SK-N-DZ (cell line): ENCODE measurements at places on chromosomes 6 and 20.
A peak's percentile ranks its signal among the peaks of the same experiment; 100 is the strongest.

- DNase-seq, result no peak
Observed at GRCh38 chr6:166333172-166333995, 9.0 kb downstream of the SFT2D1 start.

DNA sequence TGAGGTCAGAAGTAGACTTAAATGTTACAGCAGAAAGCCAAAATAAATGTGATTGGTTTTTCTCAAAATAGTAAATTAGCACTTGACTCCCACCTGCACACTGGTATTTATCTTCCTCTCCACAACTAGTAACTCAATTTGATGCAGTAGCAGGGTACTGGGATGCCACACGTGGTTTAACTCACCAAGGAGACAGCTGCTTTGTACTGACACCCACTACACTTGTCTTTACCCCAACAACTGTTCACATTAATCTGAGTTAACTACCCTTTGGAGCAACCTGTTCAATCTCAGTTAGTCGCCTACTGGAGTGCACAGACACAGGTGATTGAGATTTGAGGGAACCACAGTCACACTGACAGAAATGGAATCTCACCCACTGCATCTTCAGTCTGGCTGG lies 242.1 kb downstream of the PRKN start:
- peak; percentile 96 for DNase-seq

DNA sequence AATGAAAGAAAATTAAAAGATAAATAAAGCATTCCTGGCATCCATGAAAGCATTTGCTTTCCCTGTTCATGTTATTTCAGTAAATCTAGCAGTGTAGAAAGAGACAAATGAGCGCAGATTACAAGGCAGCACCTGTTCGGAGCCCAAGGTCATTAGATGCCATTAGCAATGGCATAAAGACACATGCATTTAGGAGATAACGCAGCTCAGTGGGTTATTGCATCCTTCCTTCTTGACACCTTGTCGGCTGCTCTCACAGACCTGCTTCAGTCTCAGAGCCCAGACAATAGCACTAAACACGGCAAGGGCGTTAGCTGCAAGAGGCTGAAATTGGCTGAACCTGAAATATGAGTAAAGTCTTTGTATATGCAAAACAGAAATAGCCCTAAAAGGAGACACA lies 140.3 kb downstream of the ATXN1 start:
- no peak for DNase-seq

DNA sequence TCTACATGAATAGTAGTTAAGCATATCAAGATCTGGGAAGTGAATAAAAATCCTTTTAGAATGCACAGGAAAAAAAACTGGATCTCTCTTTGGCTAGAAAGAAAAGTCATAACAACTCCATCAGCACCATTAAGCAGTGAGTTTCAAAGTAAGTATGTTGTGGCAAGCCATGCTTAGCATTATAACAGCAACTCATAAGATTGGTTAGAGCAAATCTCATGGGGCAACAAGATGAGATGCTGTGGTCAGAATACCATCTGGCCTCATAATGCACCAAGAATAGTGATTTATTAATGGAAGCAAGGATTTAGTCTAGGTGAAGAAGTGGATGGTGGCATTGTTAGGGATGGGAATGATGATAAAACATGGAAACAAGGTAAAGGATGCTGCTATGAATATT lies 159.4 kb downstream of the PHF3 start:
- no peak for DNase-seq

DNA sequence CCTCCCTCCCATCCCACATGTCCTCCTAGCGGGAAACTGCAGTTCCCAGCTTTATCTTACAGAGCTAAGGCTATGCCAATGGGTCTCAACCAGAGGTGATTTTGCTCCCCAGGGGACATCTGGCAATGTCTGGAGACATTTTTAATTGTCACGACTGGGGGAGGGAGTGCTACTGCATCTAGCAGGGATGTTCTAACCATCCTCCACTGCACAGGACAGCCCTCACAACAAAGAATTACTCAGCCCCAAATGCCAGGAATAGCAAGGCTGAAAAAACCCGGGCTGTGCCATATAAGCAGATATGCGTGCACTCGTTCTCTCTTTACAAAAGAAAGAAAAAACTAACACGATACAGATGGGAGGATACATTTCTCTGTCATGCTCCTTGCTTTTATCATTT lies 8.5 kb downstream of the MRPS18A start:
- DNase-seq, result no peak

DNA sequence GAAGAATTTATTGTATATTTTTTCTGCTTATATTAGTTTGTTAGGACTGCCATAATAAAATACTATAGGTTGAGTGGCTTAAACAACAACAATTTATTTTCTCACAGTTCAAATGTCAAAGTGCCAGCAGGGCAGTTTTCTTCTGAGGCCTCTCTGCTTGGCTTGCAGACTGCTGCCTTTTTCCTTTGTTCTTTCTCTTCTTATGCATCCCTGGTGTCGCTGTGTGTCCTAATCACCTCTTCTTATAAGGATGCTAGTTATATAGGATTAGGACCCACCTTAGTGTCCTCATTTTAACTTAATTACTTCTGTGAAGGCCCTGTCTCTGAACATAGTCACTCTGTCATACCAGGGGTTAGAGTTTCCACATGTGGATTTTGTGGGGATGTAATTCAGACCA lies 354.4 kb downstream of the NKAIN2 start:
- DNase-seq, result no peak

DNA sequence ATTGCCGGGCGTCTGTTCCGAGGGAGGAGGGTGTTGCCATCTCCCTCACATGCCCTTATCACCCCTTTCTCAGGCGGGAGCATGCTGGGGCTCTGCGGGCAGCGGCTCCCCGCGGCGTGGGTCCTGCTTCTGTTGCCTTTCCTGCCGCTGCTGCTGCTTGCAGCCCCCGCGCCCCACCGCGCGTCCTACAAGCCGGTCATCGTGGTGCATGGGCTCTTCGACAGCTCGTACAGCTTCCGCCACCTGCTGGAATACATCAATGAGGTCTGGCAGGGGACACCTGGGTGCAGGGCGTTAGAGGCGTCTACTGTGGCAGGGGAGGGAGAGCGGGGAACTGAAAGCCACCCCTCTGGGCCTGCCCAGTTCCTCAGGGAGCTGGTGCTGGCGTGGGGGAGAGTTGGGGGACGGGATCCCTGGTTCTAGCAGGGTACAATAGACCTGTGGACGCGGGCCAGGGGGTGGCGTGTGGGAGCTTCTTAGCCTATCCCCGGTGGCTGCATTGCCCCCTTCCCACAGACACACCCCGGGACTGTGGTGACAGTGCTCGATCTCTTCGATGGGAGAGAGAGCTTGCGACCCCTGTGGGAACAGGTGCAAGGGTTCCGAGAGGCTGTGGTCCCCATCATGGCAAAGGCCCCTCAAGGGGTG lies 697 bp downstream of the PPT2 start:
- DNase-seq, result peak; percentile 79

DNA sequence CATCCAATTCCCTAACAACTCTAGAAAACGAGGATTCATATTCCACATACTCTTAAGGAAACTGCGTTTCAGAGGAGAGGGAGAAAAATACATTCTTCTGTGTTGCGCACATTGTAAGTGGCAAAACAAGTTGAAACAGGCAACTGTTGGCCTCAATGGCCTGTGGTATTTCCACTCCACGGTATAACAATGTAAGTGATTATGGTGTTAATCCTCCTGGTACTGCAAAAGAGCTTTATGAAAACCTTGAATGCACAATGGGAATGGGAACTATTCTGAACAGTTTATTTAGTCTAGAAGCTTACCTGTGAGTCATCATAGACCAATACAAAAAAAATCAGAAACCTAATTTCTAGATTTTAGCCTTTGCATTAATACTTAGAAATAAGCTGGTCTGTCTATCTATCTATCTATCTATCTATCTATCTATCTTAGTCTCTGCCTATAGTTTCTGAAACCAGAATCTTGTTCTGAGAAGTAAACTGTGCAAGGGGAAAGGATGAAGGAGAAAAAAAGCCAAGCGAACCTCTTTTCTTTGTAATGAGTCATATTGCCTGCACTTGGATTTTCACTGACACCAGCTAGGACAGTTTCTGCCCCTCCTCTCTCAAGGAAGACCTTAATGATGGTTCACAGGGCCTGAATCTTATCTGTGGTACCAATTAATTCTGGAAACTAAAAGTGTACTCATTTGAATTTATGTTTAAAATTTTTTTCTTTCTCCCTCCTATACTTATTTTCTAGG lies 101.5 kb downstream of the RNF144B start:
- no peak for DNase-seq

DNA sequence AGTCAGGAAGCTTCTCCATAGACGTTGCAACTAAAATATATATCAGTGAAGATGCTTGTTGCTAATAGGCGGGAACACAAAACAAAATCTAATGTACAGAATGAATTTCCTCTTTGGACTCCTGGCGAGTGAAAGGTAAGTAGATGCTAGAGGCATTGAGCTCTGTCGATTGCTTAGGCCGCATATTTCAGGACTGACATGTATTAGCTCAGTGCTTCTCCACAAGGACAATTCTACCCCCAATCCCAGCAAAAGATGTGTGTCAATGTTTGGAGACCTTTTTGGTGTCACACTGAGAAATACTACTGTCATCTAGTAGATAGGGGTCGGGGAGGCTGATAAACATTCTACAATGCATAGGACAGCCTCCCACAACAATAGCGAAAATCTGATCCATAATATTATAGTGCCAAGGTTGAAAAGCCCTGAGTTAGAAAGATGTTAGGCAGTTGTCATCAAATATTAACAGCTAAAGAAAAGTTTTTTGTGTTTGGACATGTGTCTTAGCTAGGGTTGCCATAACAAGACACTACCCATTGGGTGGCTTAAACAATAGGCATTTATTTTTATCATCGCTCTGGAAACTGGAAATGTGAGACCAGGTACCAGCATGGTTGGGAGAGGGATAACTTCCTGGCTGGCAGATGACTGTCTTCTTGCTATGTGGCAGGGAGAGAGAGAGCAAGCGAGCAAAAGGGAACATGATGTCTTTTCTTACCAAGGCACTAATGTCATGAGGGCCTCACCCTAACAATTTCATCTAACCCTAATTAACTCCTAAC lies 48.0 kb upstream of the BCAS1 start:
- DNase-seq, result no peak

- no peak for DNase-seq
Observed at GRCh38 chr20:58088625-58089024, 139.8 kb downstream of the ANKRD60 start.

DNA sequence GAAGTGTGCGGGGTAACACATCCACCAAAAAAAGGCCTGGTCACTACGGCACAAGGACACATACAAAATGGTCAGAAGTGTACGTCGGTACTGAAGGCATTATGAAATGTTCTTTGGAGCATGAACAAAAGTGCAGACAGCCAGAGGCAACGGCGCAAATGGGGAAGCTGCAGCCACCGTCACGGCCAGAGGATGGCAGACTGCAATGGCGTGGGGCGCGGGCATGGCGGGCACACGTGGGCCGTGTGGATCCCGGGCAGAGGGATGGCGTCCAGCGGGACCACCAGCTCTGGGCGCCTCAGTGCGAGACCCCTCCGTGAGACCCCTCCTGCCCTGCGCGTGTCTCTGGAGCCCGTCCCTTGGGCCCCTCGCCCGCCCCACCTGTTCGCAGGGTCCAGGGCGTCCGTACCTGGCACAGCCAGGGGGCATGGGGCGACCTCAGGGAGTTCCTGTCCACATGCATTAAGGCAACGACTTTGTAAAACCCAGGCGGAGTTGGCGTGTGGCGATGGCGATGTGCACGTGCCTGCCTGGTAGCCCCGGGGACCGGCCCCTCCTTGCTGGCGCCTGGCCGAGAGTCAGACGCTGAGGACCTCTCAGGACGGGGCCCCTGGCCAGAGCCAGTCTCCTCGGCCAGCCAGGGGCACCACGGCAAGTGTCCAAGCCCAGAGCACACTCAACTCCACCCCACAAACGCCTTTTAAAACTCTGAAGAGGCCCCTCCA lies 39.5 kb upstream of the CHRNA4 start:
- no peak for DNase-seq

GRCh38 chr20:51434580-51435247 lies 107.8 kb downstream of the NFATC2 start:
- no peak for DNase-seq

GRCh38 chr20:5927749-5928462 lies 22.4 kb downstream of the TRMT6 start:
- no peak for DNase-seq

DNA sequence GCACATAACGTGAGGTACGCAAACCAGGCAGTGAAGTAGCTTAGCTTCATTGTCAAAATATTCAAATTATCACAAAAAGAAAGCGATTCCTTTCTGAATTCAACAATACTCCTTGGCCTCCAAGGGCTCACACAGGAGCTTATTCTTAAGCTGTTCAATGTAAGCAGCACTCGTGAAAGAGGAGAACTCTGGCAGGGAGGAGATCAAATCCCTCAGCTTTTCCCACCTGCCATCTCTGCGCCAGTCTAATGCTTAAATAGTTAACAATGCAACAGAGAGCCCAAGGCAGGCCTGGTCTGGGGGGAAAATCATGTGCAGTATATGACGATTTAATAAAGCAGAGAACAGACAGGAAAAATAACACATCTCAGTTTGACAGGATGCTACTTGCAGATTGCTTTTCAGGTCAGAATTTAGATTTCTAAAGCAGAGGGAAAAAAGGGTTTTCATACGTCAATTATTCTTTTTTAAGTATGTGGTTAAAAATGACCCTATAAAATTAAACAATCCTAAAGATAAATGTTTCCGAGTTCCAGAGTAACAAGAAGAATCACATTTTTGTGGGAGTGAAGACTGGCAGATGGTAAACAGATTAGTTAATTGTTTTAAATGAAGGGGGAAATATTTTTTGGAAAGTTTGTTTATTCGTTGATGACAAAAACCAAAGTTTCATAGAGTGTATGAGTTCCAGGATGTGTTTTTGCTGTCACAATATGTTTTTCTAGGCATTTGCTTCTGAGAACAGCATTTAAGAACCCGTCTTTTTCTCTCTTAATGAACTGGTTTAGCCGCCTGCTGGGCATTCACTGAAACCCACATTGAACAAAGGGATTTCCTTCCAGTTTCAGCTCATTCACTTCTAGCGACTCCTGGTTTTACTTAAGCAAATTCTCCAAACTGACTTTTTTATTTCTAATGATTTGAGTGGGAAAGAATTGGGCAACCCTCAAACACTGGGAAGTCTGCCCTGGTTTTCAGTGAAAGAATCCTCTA lies 45.9 kb downstream of the PLAGL1 start:
- no peak for DNase-seq

DNA sequence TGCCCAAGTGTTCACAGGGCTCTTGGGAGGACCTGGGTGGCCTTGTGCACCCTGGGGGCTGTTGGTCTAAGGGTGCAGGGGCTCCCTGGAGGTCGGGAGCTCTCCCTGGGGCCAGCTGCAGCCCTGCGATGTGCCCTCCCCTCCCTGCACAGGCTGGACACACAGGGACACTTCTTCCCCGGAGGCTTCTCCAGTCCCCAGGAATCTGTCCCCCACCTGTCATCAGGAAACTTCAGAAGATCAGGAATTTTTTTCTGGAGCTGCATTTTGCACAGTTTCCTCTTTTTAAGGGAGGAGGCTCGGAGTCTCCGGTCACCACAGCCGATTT lies 66.9 kb upstream of the BHLHE23 start:
- no peak for DNase-seq

- DNase-seq, result no peak
Observed at GRCh38 chr6:100084316-100084990, 90.4 kb upstream of the MCHR2 start.
